ENCODE measurements at places on chromosomes 12 and 14.

DNA sequence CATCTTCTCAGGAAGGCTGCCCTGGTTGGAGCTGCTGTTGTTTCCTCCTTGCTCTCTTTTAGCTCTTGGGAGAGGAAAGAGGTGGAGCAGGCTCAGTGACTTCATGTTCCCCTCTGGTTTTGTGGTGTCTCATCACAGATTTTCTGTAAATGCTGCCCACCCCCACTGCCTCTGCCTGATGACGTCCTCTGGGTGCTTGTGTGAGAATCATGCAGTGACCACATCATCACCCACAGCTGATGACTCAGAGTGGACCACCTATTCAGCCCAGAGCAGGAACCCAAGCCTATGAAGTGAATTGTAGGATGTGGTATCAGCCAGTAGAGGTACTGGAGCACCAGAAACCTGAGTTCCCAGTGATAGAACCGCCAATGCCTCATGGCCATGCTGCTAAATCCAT, at the start of gene GZMB:
Gene GZMB (minus strand): TSS at position 33 of the 400 bp plus-strand sequence. CDS start 30 bp downstream, at position 3.
- DNase-seq: no peak

DNA sequence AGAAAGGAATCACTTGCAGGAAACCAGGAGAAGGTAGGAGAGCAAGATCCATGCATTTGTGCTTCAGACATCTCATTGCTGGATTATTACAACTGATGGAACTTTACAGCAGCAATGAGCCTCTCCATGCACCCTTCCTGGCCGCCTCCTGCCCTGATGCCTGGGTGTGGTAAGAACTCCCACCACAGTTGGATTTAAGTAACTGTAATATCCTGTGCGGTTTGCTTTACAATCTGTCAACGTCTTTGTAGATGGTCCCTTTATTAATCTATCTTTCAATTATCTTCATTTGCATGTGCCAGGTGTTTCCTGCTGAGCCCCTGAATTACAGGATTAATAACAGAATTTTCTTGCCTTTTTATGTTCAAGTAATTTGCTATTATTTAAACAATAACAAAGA, 1300.5 kb upstream of the TMEM132C start:
- no peak for DNase-seq

DNA sequence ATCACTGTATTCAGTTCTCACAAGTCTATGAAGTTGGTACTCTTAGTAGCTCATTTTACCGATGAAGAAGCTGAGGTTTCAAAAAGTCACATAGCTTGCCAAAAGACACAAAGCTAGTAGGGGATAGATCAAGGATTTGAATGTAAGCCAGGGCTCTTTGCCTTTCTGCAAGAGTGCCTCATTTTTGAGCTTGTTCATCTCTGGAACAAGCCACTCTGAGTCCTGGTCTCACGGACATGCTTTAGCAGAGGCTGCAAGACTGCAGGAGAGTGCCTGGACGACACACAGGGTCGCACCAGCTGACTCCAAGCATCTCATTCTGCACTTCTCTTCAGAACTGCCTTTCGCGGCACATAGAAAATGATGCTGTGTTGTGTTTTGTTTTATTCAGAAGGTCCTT, 3.7 kb downstream of the NUAK1 start:
- DNase-seq: no peak

DNA sequence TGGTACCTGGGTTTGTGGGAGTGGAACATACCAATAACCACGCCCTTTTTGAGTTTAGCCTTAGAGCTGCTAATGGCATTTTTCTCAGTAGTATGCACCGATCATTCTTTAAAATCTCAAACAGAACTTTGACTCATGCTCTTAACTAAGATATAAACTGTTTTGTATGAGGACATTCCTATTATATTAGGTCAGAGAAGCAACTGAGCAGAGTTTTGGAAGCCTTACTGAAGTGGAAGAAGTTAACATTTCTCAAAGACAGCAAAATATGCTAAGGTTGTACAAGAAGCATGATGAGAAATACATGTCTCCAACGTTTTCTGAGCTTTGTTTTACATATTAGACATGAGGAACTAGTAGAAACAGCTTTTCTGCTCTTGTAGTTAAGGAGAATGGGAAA, 819.2 kb downstream of the FSCB start:
- no peak for DNase-seq

DNA sequence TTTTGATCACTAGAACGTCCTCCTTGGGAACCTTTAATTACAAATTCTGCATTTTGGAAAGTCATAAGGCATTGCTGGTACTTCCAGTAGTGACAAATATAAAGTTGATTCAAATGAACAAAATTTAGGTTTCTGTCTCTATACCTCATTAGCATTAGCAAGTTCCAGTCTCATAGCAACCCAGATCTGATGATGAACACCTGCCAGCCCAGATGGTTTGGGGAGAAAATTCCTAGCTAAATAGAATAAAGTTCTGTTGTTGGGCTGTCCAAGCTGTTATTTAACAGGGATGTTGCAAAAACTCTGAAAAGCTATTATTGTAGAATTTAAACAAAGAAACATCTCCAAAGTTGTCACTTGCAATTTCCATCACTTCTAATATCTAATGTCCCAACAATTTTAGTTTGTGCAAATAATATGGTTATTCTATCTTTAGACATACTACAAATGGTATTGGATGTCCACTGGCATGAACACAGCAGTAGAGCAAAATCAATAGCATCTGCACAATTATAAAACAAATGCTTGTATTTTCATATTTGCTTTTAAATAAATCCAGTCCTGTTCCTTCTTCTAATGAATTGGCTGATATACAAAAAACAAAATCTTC, 299.4 kb downstream of the SLC16A7 start:
- DNase-seq: no peak

- DNase-seq: no peak
Observed at GRCh38 chr12:104320627-104321024, 17.1 kb downstream of the EID3 start.

DNA sequence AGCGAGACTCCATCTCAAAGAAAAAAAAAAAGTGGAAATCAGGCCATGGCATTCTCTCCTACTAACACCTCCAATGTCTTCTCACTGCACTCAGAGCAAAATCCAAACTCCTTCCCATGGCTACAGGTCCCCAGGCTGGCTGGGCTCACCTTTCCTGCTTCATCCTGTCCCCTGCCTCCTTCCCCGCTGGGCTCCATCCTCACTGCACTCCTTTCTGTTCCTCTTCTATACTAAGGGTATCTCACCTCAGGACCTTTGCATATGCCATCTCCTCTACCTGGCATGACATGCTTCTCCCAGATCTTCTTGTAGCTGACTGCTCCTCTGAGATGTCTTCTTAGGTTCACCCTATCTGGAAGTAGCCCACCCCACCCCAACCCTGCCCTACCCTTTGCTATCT, 111.1 kb downstream of the DPF3 start:
- no peak for DNase-seq

DNA sequence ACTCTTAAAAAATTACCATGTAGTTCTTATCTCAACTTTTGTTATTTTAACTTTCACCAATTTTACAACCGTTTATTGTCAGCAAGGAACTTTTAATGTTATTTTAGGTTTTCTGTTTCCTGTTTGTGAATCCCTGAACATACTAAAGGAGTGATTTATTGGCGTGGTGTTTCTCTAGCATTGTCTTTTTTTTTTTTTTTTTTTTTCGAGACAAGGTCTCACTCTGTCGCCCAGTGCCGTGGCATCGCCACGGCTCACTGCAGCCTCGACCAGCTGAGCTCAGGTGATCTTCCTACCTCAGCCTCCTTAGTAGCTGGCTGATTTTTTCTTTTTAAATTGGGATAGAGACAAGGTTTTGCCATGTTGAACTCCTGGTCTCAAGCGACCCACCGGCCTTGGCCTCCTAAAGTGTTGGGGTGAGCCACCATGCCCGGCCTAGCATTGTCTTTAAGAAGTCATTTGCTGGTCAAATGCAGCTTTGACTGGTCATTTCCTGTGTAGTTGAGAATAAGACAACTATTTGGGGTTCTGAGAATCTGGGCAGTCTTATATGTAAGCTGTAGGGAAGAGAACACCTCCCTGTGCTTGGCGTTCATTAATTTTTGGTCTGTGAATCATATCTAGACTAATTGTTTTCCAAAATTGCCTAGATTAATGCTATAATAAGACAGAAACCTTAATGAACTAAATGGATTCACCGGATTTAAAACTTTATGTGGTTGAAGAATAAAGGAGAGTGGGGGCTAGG, 2.1 kb downstream of the WASHC4 start:
- no peak for DNase-seq

GRCh38 chr12:116820064-116820656, 61.1 kb downstream of the HRK start:
- DNase-seq: no peak

GRCh38 chr14:22837114-22837749, 847 bp downstream of the MMP14 start:
- DNase-seq: peak; percentile 22

DNA sequence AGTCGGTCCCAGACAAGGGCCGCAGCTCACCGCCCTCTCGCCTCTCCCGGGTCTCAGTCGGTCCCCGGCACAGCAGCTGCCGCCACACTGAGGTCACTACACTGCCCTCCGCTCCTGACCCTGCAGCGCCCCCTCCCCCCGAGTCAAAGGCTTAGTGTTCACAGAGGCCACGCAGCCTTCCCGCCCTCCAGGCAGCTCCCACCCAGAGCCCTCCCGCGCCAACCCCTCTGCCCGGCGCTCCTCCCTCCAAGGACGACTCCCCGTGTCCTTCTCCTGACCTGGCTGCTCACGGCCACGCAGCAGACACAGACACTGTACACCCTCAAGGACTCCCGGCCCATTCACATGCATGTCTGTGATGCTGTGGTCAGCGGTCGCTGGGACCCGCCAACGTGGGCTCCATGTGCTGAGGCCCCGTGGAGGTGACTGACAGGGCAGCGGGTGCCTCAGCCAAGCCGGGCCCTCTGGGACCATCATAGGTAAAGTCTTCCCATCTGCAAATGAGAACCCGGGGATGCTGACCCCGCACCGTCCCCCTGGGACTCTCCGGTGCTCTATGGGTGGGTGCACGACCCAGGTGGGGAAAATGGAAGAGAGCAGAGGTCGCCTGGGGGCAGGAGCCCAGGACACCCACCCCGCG, 16.3 kb upstream of the GALNT9 start:
- DNase-seq: no peak

GRCh38 chr12:6915789-6916285, 1.5 kb downstream of the ENO2 start:
- DNase-seq: no peak

DNA sequence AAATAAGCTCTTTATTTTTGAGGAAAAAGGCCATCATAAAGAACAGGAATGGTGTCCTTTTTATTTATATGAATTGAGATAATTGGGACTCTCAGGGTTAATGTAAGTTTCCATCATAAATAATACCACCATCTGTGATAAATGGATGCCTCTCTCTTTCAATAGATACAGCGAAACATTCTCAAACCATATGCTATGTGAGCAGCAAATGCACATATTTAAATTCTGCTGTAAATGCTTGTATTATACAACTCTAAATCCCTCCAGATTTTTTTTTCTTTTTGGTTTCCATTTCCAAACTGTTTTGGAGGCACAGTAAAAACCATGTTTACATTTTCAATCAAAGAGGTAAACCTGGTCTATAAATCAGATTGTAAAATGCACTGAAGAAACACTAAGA, 132.3 kb downstream of the TMEM132C start:
- DNase-seq: no peak

- DNase-seq: no peak
Observed at GRCh38 chr12:66612090-66612775, 66.6 kb downstream of the GRIP1 start.

Data from anterior cingulate cortex (tissue), 58 donors.